ENCODE measurements at places on chromosomes 7 and 10.

DNA sequence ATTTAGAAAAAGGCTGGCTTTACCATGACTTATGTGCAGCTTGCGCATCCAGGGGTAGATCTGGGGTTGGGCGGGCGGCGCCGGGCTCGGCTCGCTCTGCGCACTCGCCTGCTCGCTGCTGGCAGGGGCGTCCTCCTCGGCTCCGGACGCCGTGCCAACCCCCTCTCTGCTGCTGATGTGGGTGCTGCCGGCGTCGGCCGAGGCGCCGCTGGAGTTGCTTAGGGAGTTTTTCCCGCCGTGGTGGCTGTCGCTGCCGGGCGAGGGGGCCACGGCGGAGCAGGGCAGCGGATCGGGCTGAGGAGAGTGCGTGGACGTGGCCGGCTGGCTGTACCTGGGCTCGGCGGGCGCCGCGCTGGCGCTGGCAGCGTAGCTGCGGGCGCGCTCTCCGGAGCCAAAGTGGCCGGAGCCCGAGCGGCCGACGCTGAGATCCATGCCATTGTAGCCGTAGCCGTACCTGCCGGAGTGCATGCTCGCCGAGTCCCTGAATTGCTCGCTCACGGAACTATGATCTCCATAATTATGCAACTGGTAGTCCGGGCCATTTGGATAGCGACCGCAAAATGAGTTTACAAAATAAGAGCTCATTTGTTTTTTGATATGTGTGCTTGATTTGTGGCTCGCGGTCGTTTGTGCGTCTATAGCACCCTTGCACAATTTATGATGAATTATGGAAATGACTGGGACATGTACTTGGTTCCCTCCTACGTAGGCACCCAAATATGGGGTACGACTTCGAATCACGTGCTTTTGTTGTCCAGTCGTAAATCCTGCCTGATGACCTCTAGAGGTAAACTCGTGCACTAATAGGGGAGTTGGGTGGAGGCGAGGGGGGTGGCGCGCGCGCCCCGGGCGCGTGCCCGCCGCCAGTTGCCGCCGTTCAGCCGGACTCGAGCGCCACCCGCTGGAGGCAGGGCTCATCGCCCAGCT, at the start of gene HOXA5:
TSS of gene HOXA5 (minus strand) at position 659 of the 927 bp plus-strand sequence. CDS start at position 585, 74 bp downstream.
- H3K27ac ChIP-seq: peak within 1 kb of the TSS; percentile 100
- H3K27me3 ChIP-seq: no peaks in the 10 kb centered on the region
- H3K36me3 ChIP-seq: peaks cover 44% of the 10 kb centered on the region
- DNase-seq: peak; percentile 83
- peak within 1 kb of the TSS; percentile 87 for H3K4me3 ChIP-seq

GRCh38 chr10:31924833-31925232, 3.8 kb downstream of the ARHGAP12 start:
- peaks cover 25% of the 10 kb centered on the region for H3K4me1 ChIP-seq
- H3K27me3 ChIP-seq: no peaks in the 10 kb centered on the region
- no peak overlapping the region for H3K4me3 ChIP-seq
- H3K36me3 ChIP-seq: no peaks in the 10 kb centered on the region

DNA sequence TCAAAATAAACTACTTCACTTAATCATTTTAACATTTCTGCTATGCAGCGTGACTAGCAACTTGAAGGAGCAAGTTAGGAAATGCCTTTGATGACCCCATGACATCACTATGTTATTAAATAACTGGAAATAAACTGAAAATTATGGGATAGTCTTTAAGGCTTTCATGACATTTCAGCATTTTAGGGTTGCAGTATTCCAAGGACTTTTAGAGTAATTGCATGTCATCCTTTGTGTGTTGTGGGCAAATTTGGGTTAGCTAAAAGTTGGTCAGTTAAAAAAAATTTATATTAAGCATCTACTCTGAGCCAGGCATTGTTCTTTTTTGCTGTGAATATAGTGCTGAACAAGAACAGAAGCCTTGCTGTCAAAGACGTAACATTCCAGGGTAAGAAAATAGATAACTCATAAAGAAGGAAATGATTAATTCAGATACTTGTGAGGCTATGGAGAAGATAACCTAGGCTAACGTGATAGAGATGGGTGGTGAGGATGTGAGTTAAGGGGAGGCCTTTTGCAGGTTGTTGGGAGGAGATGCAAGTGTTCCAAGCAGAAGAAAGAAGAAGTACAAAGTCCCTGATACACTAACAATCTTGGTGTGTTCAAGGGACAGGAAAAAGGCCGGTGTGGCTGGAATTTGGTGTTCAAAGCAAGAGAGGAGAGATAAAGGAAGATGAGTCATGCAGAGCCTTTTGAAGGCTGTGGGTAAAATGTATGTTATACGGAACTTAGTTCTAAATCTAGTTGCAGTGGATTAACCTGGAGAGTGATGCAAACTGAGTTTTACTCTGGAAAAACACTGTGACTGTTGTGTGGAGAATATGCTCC, 610.2 kb downstream of the AUTS2 start:
- H3K4me1 ChIP-seq: peaks cover 5% of the 10 kb centered on the region
- H3K27me3 ChIP-seq: no peaks in the 10 kb centered on the region
- no peak overlapping the region for H3K27ac ChIP-seq
- DNase-seq: no peak
- H3K36me3 ChIP-seq: no peaks in the 10 kb centered on the region
- H3K4me3 ChIP-seq: no peak overlapping the region

DNA sequence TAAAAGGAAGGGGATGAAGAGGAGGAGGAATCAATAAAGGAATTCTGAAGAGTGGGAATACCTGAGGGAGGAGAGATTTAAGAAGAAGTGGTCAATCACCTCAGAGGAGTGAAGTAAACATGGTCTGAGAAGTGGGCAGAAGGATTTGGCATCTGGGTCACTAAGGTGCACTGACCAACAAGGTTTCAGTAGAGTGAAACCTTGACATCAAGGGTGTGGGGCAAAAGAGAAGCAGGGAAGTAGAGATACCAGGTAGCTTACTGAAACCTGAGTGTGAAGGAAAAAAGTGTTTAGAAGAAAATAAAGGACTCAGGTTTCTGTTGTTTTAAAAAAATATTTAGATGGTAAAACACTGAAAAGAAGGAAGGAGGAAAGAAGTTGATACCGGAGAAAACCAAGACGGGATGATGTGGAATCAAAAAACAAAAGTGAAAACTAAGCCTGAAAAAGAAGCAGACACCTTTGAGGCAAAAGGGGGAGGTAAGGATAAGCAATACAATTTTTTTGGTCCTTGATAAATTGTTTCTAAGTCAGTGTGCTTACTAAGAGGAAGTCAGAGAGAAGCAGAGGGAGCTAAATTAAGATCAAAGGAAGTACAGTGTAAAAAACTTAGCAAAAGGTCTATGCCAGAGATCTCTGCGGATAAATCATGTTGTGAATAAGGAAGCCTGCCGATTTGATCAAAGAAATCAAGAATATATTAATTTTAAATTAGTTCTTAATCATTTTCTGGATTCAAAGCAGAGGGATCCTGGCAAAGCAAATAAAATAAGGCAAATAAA, 137.2 kb upstream of the GPR22 start:
- H3K27ac ChIP-seq: peak overlapping the region; percentile 2
- H3K4me3 ChIP-seq: no peak overlapping the region
- no peaks in the 10 kb centered on the region for H3K27me3 ChIP-seq
- H3K36me3 ChIP-seq: peaks cover 15% of the 10 kb centered on the region
- peaks cover 8% of the 10 kb centered on the region for H3K4me1 ChIP-seq

DNA sequence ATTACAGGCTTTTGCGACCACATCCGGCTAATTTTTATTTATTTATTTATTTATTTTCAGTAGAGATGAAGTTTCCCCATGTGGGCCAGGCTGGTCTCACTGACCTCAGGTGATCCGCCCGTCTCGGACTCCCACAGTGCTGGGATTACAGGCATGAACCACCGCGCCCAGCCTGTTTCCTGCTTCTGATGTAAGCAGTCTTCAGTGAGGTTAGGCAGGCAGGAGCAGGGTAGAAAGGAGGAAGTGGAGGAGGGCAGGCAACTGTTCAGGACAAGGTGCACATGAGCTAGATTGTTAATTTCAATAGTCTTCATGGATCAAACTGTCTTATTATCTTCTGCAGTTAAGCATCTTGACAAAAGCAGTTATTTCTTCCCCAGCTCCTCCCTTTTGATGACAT, 605.0 kb downstream of the CCSER2 start:
- peaks cover 15% of the 10 kb centered on the region for H3K27me3 ChIP-seq
- no peak overlapping the region for H3K27ac ChIP-seq
- DNase-seq: no peak
- H3K4me3 ChIP-seq: no peak overlapping the region
- H3K4me1 ChIP-seq: no peaks in the 10 kb centered on the region

- H3K4me1 ChIP-seq: peaks cover 26% of the 10 kb centered on the region
- peaks cover 52% of the 10 kb centered on the region for H3K27me3 ChIP-seq
- H3K36me3 ChIP-seq: no peaks in the 10 kb centered on the region
- DNase-seq: no peak
- no peak overlapping the region for H3K27ac ChIP-seq
Observed at GRCh38 chr7:101593556-101593955, 35.5 kb downstream of the MYL10 start.

GRCh38 chr7:98133181-98133580, 26.5 kb downstream of the LMTK2 start:
- H3K4me3 ChIP-seq: no peak overlapping the region
- no peak for DNase-seq
- H3K27ac ChIP-seq: no peak overlapping the region
- H3K4me1 ChIP-seq: peaks cover 21% of the 10 kb centered on the region
- no peaks in the 10 kb centered on the region for H3K27me3 ChIP-seq
- H3K36me3 ChIP-seq: peaks cover 4% of the 10 kb centered on the region

GRCh38 chr7:138033241-138033640, 31.4 kb upstream of the CREB3L2 start:
- peaks cover 8% of the 10 kb centered on the region for H3K36me3 ChIP-seq
- H3K4me3 ChIP-seq: no peak overlapping the region
- no peak for DNase-seq
- H3K27me3 ChIP-seq: no peaks in the 10 kb centered on the region

DNA sequence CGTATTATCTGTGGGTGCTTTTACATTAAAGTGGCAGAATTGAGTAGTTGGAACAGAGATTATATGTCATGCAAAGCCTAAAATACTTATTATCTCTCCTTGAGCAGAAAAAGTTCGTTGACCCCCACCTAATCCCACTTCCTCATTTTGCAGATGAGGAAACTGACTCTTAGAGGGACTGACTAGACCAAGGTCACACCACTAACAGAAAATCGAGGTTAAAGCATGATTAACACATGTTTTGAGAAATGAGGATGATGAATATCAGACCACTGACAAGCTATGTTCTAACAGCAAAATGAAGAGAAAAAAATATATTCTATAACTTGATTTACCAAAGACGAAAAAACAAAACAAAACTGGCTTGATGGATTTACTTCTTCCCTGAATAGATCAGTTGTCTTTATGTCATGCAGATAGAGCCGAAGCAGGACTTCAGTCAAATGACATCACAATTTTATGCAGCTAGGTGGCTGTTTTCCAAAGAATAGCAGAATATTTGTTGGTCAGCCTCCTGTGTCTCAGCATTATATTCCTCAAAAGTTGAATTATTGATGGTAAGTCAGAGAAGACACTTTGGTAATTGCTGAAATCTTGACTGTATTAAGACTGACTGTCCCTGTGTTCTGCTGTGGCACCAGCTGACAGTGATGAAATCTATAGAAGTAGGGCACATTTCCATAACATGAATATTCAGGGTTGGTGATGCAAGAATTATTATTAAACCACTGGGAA, 24.2 kb upstream of the SMIM30 start:
- H3K36me3 ChIP-seq: no peaks in the 10 kb centered on the region
- DNase-seq: no peak
- no peaks in the 10 kb centered on the region for H3K27me3 ChIP-seq
- no peak overlapping the region for H3K27ac ChIP-seq

- no peak for DNase-seq
- no peaks in the 10 kb centered on the region for H3K27me3 ChIP-seq
- peaks cover 55% of the 10 kb centered on the region for H3K4me1 ChIP-seq
- H3K4me3 ChIP-seq: no peak overlapping the region
- peak overlapping the region; percentile 97 for H3K27ac ChIP-seq
Observed at GRCh38 chr7:134941185-134941900, 45.0 kb upstream of the AGBL3 start.

DNA sequence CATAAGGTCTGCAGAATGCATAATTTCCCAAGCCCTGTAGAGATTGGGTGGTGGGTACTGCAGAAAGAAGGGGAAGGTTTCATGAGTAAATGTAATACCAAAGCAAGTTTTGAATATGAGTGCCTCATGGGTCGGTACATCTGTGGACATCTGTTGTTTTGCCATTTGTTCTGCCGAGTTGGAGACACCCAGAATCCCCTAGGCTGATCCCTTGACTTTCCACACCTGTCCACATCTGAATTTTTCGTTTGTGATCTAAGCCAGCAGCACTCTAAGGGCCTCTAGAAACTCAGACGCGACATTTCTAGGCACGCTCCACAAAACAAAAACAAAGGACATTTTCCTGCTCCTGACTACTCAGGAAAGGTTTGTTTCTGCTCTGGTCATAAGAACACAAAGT, 11.7 kb upstream of the SLF2 start:
- DNase-seq: no peak
- no peaks in the 10 kb centered on the region for H3K4me1 ChIP-seq
- no peaks in the 10 kb centered on the region for H3K36me3 ChIP-seq
- no peak overlapping the region for H3K4me3 ChIP-seq

DNA sequence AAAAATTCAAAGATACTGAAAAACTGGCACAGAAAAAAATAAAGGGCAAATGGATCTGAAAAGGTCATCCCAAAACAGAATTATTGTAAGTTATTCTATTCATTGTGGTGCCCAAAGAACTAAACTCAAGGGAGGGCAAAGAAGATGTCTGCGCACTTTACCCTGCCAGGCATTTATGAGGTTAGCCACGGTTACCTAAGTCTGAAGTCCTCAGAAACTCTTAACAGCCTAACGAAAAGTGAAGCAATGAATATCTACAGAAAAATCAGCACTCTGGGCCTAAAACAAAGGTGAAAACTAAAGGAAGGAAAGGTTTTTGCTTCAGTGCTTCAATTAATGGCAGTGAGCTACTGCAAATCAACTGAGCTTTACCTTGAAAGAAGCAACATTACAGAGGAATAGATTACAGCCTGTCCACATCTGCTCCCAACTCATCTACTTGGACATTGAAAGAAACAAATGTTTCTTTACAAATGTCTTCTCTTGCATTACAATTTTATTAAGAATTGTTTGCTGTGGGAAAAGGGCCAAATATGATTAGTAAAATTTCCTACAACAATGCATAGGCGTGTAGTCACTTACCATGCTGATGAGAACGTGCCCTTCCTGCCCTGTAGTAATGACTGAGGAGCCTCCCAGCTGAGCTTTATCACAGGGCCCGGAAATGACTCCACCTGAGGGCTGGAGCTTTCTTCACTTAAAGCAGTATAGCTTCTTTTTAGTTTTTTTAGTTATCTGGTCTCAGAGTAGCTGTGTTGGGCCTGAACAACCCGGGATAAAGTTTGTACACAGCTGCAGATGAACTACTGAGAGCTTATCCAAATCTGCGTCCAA, at the start of gene TUBAL3:
TSS of gene TUBAL3 (minus strand) at position 621 of the 834 bp plus-strand sequence. CDS start at position 585, 36 bp downstream.
- peaks cover 14% of the 10 kb centered on the region for H3K27me3 ChIP-seq
- H3K4me3 ChIP-seq: no peak within 1 kb of the TSS
- no peak within 1 kb of the TSS for H3K27ac ChIP-seq

DNA sequence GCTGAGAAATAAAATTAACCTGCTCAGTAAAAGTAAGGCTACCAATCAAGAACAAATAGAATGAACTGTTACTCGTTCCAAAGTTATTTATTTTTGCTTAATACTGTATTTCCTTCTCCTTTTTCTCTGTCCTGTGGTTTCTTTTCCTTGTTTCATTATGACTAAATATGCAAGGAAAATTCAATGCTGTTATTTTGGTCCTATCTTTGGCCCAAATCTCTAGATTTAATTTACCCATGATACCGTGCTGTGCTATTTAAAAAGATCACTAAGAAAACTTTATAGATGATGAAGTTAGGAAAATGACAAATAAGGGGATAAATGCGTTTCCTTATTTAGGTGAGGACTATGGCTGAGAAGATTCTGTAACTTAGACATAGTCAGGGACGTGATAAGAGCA, 45.3 kb upstream of the FAM133B start:
- H3K27ac ChIP-seq: peak overlapping the region; percentile 75
- H3K4me1 ChIP-seq: peaks cover 32% of the 10 kb centered on the region
- no peak overlapping the region for H3K4me3 ChIP-seq
- no peak for DNase-seq
- H3K27me3 ChIP-seq: no peaks in the 10 kb centered on the region
